ENCODE measurements at places on chromosomes 11 and 22. TPM values are rescaled to one million over a fixed set of nuclear protein-coding genes. Genes with fewer than 3 reads are reported as not detected.

Gene PLAAT2
- 0.42 TPM for polyA plus RNA-seq

Gene OTOG
- polyA plus RNA-seq: 0.41 TPM

Gene DTX4
- polyA plus RNA-seq: 13.0 TPM

Gene LYVE1
- polyA plus RNA-seq: not detected

Gene EFCAB6
- polyA plus RNA-seq: 0.32 TPM

Gene CWC15
- polyA plus RNA-seq: 15.7 TPM

Gene TIMP3
- polyA plus RNA-seq: 1.3 TPM

Gene C11orf87
- 0.32 TPM for polyA plus RNA-seq

Gene MMP11
- polyA plus RNA-seq: 29.7 TPM
